Pericardium fibroblast (primary cell): ENCODE measurements at places on chromosomes 6 and 20. TPM values are rescaled to one million over a fixed set of nuclear protein-coding genes. Genes with fewer than 3 reads are reported as not detected.

Gene SLC4A11
- 1.4 TPM in 2 replicates for total RNA-seq

Gene SMLR1
- not detected in 2 replicates for total RNA-seq

Gene CRISP3
- not detected in 2 replicates for total RNA-seq

Gene IL17A
- not detected in 2 replicates for total RNA-seq

Gene CEP57L1
- 10.3 and 16.9 TPM in 2 replicates for total RNA-seq

Gene SPATA25
- 1.0 and 1.6 TPM in 2 replicates for total RNA-seq

Gene TRPC4AP
- total RNA-seq = 58.0 and 78.0 TPM in 2 replicates

Gene PTCHD4
- 0.23 and 2.5 TPM in 2 replicates for total RNA-seq

Gene BTN1A1
- total RNA-seq = not detected in 2 replicates

Gene EEF1A2
- 0.09 and 0.35 TPM in 2 replicates for total RNA-seq

Gene SLC22A3
- total RNA-seq = 7.4 and 10.3 TPM in 2 replicates

Gene GGTLC1
- not detected in 2 replicates for total RNA-seq

Gene CMTR1
- 18.7 and 28.4 TPM in 2 replicates for total RNA-seq

Gene SASH1
- 25.0 and 33.9 TPM in 2 replicates for total RNA-seq

Gene ESR1
- not detected in 2 replicates for total RNA-seq

Gene BPIFA1
- total RNA-seq = not detected in 2 replicates

Gene FAM83C
- total RNA-seq = not detected in 2 replicates

Gene CLPSL2
- not detected in 2 replicates for total RNA-seq

Gene FAM50B
- 5.8 and 7.5 TPM in 2 replicates for total RNA-seq

Gene PTK6
- not detected in 2 replicates for total RNA-seq

Gene PTCRA
- total RNA-seq = not detected in 2 replicates

Gene MACROD2
- total RNA-seq = 0.12 TPM in 1 of 2 replicates, not detected in the other

Gene SLC44A4
- 0.51 TPM in 1 of 2 replicates, not detected in the other for total RNA-seq

Gene NMBR
- not detected in 2 replicates for total RNA-seq

Gene SPTLC3
- 2.1 and 5.0 TPM in 2 replicates for total RNA-seq

Gene ZNF311
- 0.26 and 1.8 TPM in 2 replicates for total RNA-seq

Gene GSTA2
- total RNA-seq = not detected in 2 replicates

Gene EPHA7
- 0.09 and 0.58 TPM in 2 replicates for total RNA-seq

Gene POU3F2
- total RNA-seq = not detected in 2 replicates

Gene ID1
- 150 and 254 TPM in 2 replicates for total RNA-seq

Gene CFB
- total RNA-seq = 11.4 and 11.6 TPM in 2 replicates

Gene NR2E1
- total RNA-seq = not detected in 2 replicates

Gene BMP5
- 0.17 TPM in 1 of 2 replicates, not detected in the other for total RNA-seq
